ENCODE measurements at places on chromosomes 13 and 19.

GRCh38 chr13:48784916-48785548 is 131.3 kb downstream of the CYSLTR2 start:
- no peak for DNase-seq

DNA sequence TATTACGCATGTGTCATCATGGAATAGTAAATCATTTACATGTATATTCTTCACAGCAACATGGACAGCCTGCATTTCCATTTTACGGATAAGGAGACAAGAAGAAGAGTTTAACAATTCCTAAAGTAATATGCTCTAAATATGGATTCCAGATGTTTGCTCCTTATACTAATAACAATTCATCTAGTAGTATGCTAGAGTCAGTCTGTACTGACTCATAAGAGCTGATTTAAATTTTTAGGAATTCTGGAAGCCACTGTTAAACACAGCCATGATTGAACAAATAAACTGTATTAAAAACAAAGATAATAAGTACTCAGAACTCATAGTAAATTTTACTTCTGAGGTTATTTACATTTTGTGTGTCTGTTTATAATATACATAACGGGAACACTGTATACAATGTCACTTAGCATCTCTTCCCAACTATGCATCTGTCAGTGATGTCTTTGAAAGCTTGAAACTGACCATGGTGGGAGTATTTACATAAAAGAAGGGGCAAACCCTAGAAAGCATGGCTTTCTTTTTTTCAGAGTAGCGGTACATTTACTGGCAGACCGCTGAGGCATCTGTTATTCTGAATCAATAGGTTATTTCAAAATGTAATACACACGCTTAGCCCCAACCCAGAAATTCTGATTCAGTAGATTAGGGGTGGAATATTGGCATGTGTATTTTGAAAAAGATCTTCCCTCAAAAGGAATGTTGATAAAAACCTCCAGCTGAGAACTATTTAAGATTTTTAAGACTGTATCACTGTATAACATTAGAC is 12.9 kb downstream of the ZC3H13 start:
- DNase-seq: no peak

- no peak for DNase-seq
Observed at GRCh38 chr19:17074634-17075034, 618 bp downstream of the HAUS8 start.

- peak; percentile 8 for DNase-seq
Observed at GRCh38 chr13:101289764-101290163, 126.5 kb downstream of the NALCN start.

DNA sequence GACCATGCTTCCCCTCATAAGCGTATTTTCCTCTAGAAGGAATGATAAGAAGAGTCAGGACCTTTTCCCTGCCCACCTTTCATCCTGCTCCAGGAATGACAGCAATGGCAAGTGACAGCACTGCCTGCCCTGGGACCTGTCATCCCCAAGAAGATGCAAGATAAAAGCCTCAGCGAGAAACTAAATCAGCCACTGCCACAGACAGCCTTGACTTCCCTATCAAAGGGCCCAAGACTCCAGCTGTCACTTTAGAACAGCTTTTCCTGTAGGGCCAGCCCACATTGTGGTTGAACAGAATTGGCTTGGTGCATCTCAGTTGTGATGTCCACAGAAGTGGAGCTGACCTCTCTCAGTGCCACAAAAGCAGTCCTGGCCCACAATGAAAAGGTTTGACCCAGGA is 1.1 kb downstream of the RAB8A start:
- DNase-seq: no peak

Measured in urinary bladder (tissue), 4 donors.